ENCODE measurements at places on chromosomes 3 and 15. TPM values are rescaled to one million over a fixed set of nuclear protein-coding genes. Genes with fewer than 3 reads are reported as not detected.

DNA sequence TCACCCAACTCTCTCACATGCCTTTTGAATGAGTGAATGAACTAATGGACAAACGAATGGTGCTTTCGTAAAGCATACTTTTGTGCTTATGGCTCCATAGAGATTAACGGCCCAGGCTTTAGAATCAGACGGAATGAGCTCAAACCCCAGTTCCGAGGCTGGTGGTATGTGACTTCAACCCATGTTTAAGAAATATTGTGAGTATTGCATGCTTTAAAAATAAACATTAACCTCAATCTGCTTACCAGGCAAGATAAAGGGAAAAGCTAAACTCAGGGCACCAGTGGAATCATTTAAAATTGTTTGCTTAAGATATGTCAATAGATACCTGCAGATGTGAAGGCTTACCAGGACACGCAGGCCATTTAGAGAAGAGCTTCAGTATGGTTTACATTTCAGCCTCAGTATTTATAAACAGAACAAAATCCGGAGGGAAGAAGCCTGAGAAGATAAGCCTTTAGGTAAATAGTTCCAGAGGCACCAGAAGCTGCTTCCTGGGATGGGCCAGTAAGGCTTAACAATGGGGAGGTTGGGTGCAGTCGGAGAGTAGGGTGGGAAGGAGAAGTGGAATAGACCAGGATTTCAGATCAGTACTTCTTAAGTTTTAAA lies 186.4 kb downstream of the ADAMTS9 start:
- H3K4me1 ChIP-seq, result peaks cover 2% of the 10 kb centered on the region
- no peak overlapping the region for H3K27ac ChIP-seq
- peaks cover 2% of the 10 kb centered on the region for H3K27me3 ChIP-seq
- DNase-seq, result no peak
- H3K4me3 ChIP-seq, result no peak overlapping the region

ECT2 gene
- total RNA-seq, result 11.5 TPM

ATP2B2 gene
- total RNA-seq, result 31.2 TPM

DNA sequence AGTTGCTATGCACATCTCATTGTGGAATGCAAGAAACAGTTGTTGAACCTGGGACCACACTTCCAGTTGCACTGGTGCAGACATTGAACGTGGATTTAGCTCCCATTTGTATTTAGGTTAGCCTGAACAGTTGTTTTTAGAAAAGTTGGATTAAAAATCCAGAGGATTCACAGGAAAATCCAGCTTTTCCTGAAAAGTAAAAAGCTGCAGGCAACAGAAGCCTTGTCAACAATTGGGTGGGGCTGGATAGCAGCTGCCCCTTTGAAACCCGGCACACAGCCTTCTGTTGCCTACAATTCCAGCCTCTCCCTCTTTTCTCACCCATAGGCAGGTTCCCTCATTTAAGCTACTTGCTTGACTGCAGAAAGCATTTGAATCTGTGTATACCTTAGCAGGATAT lies 165.3 kb upstream of the TBL1XR1 start:
- peak overlapping the region; percentile 50 for H3K4me3 ChIP-seq
- peaks cover 42% of the 10 kb centered on the region for H3K4me1 ChIP-seq
- H3K27ac ChIP-seq, result peak overlapping the region; percentile 92

GRCh38 chr15:76930831-76931396 lies 635 bp upstream of the RCN2 start:
- H3K4me3 ChIP-seq, result peak overlapping the region; percentile 88
- H3K27me3 ChIP-seq, result peaks cover 2% of the 10 kb centered on the region
- no peak for DNase-seq
- peak overlapping the region; percentile 73 for H3K27ac ChIP-seq
- peaks cover 18% of the 10 kb centered on the region for H3K4me1 ChIP-seq
- H3K36me3 ChIP-seq, result no peaks in the 10 kb centered on the region

HHATL gene
- total RNA-seq, result 7.6 TPM

GFM1 gene
- 61.4 TPM for total RNA-seq

DNA sequence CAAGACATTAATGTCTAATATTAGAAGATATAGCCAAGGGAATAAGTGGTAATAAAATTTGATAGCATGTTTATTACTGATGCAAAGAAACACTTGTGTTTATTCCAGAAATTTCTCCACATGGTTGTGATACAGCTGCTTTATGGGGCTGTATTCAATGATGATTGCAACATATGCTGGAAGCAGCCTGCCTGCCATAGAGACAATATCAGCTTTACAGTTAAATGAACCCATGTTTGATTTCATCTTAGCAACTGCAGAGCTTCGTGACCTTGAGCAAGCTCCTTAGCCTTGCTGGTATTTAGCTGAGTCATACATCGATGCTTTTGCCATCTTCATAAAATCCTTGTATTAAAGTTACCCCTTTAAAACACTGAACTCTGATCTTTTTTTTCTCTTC lies 168.1 kb upstream of the STAC start:
- H3K4me1 ChIP-seq, result no peaks in the 10 kb centered on the region
- no peak overlapping the region for H3K4me3 ChIP-seq
- H3K36me3 ChIP-seq, result no peaks in the 10 kb centered on the region
- DNase-seq, result no peak

DNA sequence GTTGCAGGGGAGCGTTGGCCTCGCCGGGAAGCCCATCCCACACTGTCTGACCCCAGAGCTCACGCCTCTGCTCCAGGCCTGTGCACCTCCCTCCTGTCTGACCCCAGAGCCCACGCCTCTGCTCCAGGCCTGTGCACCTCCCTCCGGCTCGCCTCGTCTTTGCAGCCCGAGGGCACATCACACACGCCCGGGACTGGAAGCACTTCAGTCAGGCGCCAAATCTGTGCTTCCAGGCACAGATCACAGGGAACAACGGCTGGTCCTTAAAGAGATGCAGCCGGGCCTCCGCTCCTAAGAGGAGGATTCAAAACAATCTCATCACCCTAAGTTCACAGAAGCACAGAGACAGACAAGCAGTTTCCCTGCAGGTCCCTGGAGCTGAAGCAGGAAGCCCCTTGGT lies 103.0 kb upstream of the RPL32 start:
- no peak overlapping the region for H3K27ac ChIP-seq
- peaks cover 27% of the 10 kb centered on the region for H3K27me3 ChIP-seq
- DNase-seq, result peak; percentile 57
- H3K4me3 ChIP-seq, result no peak overlapping the region
- no peaks in the 10 kb centered on the region for H3K36me3 ChIP-seq

- H3K4me3 ChIP-seq, result no peak overlapping the region
- no peak overlapping the region for H3K27ac ChIP-seq
- DNase-seq, result no peak
- H3K4me1 ChIP-seq, result peaks cover 6% of the 10 kb centered on the region
These were observed 46.1 kb downstream of the ZFAND6 start for GRCh38 chr15:80105595-80105994.

DNA sequence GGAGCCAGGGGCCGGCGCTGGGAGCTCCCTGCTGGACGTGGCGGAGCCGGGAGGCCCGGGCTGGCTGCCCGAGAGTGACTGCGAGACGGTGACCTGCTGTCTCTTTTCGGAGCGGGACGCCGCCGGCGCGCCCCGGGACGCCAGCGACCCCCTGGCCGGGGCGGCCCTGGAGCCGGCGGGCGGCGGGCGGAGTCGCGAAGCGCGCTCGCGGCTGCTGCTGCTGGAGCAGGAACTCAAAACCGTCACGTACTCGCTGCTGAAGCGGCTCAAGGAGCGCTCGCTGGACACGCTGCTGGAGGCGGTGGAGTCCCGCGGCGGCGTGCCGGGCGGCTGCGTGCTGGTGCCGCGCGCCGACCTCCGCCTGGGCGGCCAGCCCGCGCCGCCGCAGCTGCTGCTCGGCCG lies 1.5 kb downstream of the SMAD6 start:
- no peaks in the 10 kb centered on the region for H3K36me3 ChIP-seq
- peaks cover 11% of the 10 kb centered on the region for H3K27me3 ChIP-seq

DNA sequence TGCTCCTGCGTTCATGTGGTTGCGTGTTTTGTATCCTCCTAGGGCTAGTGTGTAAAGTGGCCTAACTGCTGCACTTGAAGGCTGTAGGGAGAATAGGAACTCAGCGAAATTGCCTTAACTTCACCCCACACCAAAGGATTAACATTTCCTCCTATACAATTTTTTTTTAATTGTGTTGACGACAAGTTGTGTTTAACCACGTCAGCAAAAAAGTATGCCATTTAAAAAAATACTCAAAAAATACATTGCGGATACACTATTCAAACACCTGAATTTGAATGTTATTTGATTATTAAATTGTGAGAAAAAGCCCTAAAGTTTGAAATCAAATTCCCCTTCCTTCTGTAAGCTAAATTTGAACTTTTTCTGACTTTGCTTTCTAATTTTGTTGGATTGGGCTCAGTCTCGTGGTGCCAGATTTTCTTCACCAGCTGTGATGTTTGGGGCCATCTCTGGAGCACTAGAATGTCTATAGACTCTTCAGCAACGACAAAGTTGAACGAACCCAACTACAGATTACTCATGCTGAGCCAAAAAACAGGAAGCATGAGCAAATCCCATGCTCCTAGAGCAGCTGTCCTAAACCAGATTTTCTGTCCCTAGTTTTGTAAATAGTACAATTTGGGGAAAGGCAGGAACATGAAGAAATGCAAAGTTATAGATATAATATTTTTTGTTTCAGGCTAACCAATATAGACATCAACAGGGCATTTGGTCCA lies 8.1 kb upstream of the SLC9A9 start:
- peaks cover 4% of the 10 kb centered on the region for H3K27me3 ChIP-seq
- H3K27ac ChIP-seq, result no peak overlapping the region
- H3K4me1 ChIP-seq, result no peaks in the 10 kb centered on the region

DNA sequence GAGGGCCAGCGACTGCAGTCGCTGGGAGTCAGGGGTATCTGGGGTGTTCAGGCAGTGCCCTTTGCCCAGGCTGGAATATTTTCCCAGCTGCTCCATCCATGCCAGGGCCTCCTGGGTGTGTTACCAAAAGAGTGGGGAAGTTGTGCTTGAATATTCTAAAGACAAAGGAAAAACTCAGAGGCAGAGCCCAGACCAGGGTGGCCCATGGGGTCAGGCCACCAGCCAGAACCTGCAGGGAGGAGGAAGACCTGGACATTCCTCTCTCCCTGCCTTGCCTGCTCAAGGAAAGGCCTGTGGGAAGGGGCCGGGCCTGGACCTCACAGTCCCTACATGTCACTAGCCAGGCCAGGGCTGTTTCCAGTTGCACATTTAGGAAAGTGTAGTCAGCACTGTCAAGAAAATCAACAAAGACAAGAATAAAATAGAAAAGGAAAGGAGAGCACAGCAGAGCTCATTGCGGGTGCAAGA lies 16.0 kb upstream of the KLF15 start:
- H3K27ac ChIP-seq, result no peak overlapping the region
- no peak overlapping the region for H3K4me3 ChIP-seq
- peaks cover 3% of the 10 kb centered on the region for H3K4me1 ChIP-seq
- DNase-seq, result no peak
- peaks cover 4% of the 10 kb centered on the region for H3K27me3 ChIP-seq

GRCh38 chr15:67601073-67601472 lies 58.6 kb downstream of the MAP2K5 start:
- peaks cover 2% of the 10 kb centered on the region for H3K27me3 ChIP-seq
- H3K4me3 ChIP-seq, result no peak overlapping the region
- DNase-seq, result no peak
- H3K4me1 ChIP-seq, result no peaks in the 10 kb centered on the region

All from glutamatergic neuron (in vitro differentiated cells).